ENCODE measurements at places on chromosomes 7 and 10. TPM values are rescaled to one million over a fixed set of nuclear protein-coding genes. Genes with fewer than 3 reads are reported as not detected.

The MARCHF5 gene
- total RNA-seq: 42.1 TPM

The ADRA2A gene
- not detected for total RNA-seq

The HOGA1 gene
- total RNA-seq: not detected

The SERPINE1 gene
- not detected for total RNA-seq

The TMEM273 gene
- not detected for total RNA-seq
